CD4-positive, alpha-beta memory T cell (primary cell): ENCODE measurements at places on chromosomes 2 and 18.

DNA sequence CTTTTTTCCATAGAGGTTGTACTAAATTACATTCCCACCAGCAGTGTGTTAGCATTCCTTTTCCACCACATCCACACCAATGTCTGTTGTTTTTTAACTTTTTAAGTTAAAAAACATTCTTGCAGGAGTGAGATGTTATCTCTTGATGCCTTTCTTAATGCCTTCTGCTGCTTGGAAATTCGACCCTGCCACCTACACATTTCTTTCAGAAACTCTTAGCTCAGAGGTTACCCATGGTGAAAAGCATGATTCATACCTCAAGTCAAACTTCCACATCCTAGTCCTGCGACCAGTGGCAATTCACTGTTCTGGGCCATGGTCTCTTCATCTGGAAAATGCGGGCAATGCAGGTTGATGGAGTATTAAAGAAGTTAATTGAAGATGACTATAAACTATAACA lies 12.7 kb upstream of the HNMT start:
- DNase-seq, result no peak

DNA sequence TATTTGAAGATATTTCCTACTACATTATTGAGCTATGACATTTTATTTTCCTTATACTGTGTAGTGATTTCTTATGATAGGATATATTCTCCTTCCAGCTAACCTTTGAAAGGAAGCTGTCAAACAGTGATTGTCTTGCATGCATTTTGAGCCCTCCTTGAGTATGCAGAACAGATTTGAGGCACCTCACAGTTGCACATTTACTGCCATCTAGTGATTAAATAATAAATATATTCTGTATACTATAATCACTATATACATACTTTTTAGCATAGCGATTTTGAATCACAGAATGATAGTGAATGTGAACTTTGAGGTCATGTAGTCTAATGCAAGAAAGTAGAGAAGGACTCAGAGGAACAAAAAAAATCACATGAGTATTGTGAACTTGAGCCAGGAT lies 268.4 kb upstream of the CDH19 start:
- no peak for DNase-seq

- no peak for DNase-seq
Measured at GRCh38 chr18:35968278-35968880, 4.1 kb upstream of the RMP24 start.

- DNase-seq, result no peak
Measured at GRCh38 chr2:187194049-187194448, 254.0 kb downstream of the CALCRL start.

GRCh38 chr2:141957321-141957720 lies 173.5 kb downstream of the LRP1B start:
- no peak for DNase-seq

DNA sequence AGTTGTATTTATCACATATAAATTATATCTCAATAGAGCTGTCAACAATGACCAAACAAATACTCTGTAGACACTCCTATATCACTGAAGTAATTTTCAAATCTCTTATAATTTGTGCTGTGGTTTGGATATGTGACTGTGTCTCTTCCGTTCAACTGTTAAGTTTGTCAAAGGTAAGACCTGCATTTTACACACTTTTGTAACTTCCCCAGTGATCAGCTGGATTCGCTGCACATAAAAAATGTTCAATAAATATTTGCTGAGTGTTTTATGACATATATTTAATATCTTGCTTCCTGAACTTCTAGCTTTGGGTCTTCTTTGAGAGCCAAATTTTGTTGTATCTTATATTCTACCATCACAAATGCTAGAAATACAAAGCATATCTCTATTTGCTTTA lies 57.3 kb upstream of the ROCK1 start:
- no peak for DNase-seq

GRCh38 chr18:21760321-21760720 lies 19.7 kb downstream of the MIB1 start:
- DNase-seq, result no peak
